NCI-H524 (cell line): ENCODE measurements at places on chromosomes 1 and 21.
A peak's percentile ranks its signal among the peaks of the same experiment; 100 is the strongest.

GRCh38 chr1:103265551-103265950 lies 157.2 kb upstream of the COL11A1 start:
- DNase-seq, result no peak

GRCh38 chr1:153805042-153805745 lies 30.0 kb downstream of the SLC27A3 start:
- no peak for DNase-seq

DNA sequence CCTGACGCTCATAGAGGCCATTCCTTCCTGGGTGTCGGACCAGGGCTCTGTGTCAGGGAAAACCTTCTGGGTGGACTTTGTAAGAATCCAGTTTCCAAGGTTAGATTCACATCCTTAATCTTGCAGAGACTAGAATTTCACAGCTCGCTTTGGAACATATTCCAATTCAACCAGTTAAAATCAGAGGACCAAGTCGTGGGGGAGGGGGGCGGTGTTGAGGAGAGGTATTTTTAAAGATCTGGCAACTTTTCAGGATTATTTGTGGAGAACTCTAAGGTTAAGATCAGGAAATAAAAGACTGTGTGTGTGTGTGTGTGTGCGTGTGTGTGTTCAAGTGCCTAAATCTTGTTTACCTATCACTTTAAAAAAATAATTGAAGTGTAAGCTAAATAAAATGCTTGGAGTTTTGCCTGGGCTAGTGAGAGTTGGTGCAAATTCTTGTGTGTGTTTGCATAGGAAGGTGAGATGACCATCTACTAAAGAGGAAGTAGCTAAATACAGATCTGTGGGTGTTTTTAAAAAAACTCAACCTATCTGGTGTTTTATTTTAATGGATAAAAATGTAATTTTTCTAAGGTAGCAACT lies 21.8 kb downstream of the TENT5C start:
- DNase-seq, result no peak

GRCh38 chr1:1403653-1404052 lies 3.4 kb downstream of the MRPL20 start:
- no peak for DNase-seq

- DNase-seq, result no peak
Measured at GRCh38 chr1:95003433-95003738, 69.4 kb downstream of the ALG14 start.

GRCh38 chr21:35627462-35627861 lies 432.9 kb downstream of the SETD4 start:
- DNase-seq, result no peak

DNA sequence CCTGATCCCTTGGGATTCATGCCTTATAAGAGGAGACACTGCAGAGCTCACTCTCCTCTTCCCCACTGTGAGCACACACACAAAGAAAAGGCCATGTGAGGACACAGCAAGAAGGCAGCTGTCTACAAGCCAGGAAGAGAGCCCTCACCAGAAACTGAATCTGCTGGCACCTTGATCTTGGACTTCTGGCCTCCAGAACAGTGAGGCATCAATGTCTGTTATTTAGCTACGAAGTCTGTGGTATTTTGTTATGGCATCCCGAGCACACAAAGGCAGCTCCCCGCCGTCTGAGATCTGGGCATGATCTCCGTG lies 47.1 kb upstream of the RPL11 start:
- peak; percentile 18 for DNase-seq
